ENCODE measurements at places on chromosomes 13 and 19. TPM values are rescaled to one million over a fixed set of nuclear protein-coding genes. Genes with fewer than 3 reads are reported as not detected.

- no peak for DNase-seq
These were observed 65.2 kb downstream of the DACH1 start for GRCh38 chr13:71801781-71802180.

DNA sequence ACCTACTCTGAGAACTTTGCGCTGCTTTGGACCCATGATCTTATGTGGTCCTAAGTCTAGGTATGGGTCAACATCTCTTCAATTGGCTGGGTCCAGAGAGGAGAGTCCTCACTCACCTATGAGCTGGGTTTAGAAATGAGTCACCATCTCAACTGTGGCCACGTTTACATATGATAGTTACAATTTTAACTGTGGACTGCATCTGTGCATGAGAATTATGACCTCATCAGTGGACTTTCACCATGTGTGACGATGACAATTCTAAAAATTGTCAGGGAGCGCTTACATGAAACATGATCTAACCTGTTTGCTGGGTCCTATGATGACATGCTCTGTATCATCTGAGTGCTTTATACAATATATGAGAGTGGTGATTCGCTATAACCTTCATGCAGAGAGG lies 12.7 kb upstream of the ZNF724 start:
- no peak for DNase-seq

- no peak for DNase-seq
These were observed 18.7 kb upstream of the POU2F2 start for GRCh38 chr19:42150911-42151361.

- no peak for DNase-seq
These were observed 17.1 kb downstream of the ZNF546 start for GRCh38 chr19:40013991-40014390.

GRCh38 chr13:98575904-98576199 lies 1.1 kb downstream of the STK24 start:
- no peak for DNase-seq

GRCh38 chr13:69474011-69474685 lies 633.5 kb upstream of the ATXN8OS start:
- DNase-seq, result no peak

- DNase-seq, result no peak
These were observed 6.7 kb upstream of the RCBTB2 start for GRCh38 chr13:48539550-48539949.

GRCh38 chr19:28419312-28419711 lies 793.6 kb downstream of the UQCRFS1 start:
- DNase-seq, result no peak

- DNase-seq, result no peak
These were observed 845.8 kb upstream of the SLITRK5 start for GRCh38 chr13:86825410-86825809.

DNA sequence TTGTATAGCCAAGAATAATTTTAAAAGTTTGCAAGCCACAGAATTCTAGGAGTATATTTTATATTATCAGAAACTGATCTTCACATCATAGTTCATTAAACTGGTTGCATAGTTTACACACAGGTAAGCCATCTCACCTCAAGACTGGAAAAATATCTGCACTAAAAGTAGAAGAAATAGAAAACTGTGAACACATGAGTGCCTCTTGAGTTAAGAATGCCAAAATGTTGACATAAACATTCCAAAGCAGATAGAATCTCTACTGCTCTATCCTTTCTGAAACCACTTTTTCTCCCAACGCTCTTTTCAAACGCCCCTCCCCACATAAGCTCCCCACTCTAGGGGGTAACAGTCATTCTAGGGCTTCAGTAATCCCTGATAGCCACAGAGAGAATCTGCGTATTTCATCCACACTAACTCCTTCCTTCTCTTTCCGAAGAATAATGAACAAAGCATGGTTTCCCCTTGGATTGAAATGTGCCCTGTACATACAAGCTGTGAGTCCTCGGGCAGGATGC lies 201.5 kb downstream of the IRS2 start:
- DNase-seq, result no peak

DNA sequence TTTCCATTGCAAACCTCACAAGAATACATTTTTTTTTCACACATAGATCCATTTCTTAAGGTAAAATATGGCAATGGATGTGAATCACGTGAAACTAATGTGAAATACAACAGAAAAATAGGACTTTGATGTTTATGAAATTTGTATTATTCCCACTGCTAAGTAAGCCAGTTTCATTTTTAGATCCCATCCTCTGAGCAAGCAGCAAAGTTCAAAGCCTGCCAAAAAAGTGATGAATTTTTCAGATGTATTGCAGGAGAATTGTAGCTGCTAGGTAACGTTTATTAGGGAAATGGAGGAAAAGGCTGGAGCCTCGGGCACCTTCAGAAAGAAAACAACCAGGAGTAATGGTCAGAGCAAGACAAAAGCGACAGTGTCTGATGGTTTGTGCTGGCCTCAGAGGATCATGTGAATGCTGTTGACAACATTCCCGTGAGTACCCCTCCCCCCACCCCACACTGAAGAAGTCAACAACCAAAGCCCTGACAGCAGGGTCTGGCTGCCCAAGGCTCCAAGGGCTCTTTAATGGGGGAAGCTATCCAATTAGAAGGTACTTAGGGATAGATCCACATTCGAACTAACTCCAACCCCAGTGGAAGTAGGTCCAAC lies 95.5 kb downstream of the OXGR1 start:
- DNase-seq, result no peak

DNA sequence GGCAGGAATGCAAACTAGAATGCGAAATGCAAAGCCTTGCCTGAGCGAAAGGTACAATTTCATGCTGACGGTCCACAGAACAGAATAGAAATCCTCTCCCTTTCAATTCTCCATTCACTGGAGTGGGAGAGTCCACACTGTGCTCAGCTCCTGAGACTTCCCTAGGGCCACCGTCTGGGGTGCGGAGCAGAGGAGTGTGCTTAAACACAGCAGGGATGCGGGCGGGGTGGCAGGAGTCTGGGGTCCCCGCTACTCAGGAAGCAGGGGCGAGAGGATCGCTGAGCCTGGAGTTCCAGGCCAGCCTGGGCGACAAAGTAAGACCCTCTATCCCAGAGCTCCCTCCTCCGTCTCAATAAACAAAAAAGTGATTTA lies 552 bp upstream of the ZNF816 start:
- no peak for DNase-seq

DNA sequence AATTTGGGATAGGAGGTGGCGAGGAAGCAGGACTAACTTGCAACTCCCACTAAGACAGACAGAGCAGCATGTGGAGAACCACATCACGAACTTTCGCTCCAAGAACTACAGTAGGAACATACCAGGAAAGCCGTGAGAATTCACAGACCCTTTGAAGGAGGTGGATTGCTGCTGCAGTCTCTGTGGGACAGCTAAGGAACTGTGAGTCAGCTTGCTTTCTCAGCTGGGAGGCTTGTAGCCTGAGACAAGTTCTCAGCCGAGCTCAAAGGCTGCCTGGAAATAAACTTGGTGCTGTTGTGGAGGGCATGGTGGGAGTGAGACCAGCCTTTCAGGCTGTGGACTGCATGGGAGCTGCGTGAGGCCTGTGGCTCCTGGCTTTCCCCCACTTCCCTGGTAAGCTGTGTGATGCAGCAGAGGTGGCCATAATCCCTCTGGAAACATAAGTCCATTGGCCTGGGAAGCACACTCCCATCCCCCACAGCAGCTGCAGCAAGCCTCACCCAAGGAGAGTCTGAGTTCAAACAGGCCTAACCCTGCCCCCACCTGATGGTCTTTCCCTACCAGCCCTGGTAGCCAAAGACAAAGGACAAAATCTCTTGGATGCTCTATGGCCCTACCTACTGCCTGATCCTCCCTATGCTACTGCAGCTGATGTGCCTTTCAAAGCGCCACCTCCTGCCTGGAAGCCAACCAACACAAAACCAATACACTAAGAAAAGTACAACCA lies 441.1 kb upstream of the HTR2A start:
- DNase-seq, result no peak

DNA sequence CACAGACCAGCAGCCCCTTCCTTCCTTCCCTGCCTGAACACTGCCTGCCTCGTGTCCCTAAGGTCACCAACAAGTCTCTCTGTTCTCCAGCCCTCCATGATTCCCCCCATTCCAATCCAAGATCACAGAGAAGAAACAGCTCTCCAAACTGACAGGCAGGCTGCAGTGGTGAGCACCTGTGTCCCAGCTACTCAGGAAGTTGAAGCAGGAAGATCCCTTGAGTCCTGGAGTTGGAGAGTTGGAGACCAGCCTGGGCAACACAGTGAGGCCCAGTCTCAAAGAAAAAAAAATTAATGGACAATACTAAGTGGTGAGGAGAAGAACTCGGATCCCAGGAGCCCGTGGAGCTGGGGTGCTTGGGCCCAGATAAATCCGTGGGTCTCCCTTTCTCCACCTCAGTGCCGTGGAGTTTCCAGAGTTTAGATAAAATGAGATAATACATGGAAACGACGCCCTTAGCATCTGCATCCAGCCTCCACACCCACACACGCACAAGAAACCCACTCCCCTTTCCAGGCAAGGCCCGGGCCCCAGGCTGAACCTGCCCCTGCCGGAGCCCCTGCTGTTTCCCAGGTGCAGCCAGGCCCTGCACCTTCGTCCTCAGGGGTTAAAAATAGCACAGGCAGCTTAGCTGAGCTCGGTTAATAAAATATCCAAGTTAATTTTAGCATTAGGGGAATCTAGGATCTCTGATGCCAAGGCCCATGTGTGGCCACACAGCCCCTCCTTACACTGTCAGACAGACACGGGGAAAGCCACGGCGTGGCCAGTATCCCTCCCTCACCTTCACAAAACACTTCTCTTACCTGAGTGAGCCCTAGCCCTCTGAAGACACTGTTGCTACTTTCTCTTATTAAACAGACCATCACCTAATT lies 4.7 kb downstream of the RASA3 start:
- DNase-seq, result no peak

DNA sequence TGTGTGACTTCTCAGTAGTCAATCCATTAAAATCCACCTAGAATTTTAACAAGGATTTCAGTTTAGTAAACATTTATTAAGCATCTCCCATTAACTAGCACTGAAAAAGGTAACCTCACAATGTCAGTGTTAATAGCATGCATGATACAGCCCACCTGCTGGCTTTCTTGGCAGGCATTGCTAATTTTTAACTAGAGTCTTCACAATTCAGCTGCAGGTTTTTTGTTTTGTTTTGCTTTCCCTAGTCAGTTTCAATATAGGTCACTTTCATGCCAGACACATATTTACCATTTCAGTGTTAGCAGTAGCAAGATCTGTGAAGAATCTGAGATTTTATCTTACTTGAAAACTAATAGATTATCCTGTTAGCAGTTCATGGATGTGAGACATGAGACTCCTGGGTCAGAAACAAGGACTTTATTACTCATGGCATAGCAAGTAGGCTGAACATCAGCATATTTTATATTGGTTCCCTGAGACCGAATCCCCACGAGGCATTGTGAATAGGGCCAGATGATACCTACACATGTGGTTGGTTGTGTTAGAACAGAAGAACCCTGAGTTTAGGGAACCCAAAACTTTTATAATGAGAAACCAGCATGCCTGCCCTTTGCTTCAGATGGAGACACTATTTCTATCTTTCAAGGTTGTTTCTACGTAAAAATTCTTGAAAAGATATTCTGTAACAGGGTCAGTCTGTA lies 198.0 kb upstream of the HTR2A start:
- no peak for DNase-seq

DNA sequence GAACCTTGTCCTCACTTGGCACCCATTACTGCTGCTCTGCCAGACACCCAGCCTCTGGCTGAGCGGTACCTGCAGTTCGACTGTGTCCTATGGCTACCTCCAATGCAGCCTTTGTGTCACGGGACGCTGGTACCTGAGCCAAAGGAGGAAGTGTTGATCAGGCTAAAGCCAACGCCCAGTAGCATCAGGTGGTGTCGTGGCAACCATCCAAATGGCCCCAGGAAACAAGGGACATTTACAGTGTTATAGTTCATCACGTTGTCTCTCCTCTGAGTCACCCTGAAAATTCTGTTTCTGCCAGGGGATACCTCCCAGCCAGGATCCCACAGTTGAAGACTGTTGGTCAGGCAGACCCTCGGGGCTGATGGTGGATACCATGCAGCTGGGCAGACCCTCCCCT lies 10.1 kb downstream of the RHPN2 start:
- DNase-seq, result no peak

GRCh38 chr19:41192574-41193429 lies at the start of gene CYP2S1:
Gene CYP2S1 (plus strand): TSS chr19:41193219. CDS start chr19:41193265, 46 bp downstream.
- no peak for DNase-seq

DNA sequence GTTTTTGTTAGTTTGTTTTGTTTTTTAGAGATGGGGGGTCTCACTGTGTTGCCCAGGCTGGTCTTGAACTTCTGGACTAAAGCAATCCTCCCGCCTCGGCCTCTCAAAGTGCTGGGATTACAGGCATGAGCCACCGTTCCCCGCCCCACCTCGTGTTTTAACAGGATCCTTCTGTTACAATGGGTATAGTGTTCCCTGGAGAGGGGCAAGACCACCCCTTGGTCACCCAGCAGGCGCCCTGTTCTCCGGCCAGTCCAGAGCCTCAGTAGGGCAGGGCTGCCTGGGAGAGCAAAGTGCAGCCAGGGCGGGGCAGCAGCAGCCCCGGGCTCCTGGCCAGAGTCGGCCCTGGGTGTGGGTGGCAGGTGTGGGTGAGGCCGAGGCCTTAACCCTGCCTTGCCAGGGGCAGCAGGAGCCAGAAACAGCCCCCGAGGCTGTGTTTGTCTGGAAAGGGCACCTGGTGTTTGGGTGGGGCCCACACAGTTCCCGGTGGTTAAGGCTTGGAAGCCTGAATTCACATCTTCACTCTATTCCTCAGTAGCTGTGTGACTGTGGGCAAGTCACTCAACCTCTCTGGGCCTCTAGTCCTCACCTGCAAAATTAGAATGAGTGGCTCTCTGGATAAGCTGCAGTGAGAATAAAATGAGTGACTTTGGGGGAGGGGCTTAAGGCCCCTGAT lies 7.2 kb downstream of the VASP start:
- DNase-seq, result no peak

DNA sequence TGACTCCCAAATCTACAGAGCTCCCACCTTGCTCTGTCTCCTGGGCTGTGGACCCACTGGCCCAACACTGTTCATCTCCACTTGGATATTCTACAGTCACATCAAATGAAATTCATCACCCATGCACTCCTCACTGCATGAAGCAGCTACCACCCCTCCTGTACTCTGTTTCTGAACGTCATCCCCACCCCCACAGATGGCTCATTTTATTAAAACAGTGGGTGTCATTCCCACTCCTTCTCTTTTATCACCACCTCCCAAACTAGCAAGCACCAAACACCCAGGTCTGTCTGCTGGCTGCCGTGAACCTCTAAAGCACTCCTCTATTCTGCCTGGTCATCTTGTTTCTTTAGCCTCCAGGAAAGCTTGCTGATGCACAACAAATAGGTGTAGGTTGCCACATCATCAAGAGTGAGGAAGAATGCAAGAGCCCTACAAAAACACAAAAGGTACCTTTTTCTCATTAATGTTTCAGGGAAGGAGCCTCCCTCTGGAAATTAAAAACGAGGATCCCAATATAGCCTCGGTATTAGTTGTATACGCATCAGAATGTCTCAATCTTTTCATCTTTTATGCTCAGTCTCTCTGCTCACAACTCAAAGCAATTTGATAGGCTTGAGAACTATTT lies 91.8 kb downstream of the MIPEP start:
- DNase-seq, result no peak

- no peak for DNase-seq
These were observed 982.6 kb upstream of the ATXN8OS start for GRCh38 chr13:69124996-69125395.

CBARP gene
- 1.1 TPM for total RNA-seq

CCDC8 gene
- 28.1 TPM for total RNA-seq

IZUMO4 gene
- total RNA-seq, result 1.7 TPM

KLHL1 gene
- total RNA-seq, result not detected

YJEFN3 gene
- total RNA-seq, result 5.8 TPM

CEACAM7 gene
- not detected for total RNA-seq

CYP2A6 gene
- total RNA-seq, result 0.27 TPM

LGI4 gene
- total RNA-seq, result 8.1 TPM

SH2D3A gene
- total RNA-seq, result not detected

SMIM44 gene
- total RNA-seq, result not detected
